ENCODE measurements at places on chromosomes 4 and X.

- no peak for DNase-seq
Measured at GRCh38 chrX:19750783-19751467, 136.5 kb downstream of the SH3KBP1 start.

DNA sequence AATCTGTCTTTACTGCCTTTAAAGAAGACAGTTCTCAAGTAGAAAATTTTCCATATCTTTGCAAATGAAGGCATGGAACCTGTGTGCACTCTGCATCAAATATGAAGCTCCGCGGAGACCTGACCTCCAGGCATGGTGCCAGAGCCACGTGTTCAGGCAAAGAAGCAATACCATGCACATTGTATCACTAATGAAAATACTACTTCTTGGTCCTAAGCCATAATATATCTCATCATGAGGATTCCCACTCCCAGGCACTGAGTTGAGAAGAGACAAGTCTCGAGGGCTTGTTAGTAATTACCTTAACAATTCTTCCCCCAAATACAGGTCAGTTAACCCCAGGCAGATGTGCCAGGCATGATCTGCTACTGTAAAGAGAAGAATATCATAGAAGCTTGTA, 56.7 kb downstream of the PCDH19 start:
- DNase-seq: no peak

DNA sequence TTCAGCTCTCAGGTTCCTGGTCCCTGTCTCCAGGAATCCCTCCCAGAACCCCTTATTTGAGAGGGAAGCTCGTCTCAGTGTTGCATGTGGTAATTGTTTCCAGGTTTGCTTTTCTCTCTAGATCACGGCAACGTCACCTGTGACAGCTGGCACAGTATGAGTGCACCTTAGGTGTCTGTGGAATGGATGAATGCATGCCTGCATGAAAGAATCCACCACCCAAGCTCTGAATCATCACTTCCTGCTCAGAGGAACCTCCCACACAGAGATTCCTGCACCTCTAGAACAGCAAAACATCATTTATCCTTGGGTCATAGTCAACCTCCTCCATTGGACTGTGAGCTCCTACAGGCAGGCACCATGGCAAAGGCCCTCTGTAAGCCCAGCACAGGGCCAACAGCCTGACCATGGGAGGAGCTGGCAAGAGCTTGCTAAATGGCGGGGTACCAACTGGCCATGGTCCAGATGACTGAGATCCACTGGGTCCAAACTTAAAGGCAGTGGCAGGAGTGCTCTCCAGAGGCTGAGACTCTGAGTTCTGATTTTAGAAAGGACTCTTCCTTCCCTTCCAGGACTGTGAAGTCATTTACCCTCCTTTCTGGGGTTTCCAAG, 116.2 kb downstream of the SLC2A9 start:
- DNase-seq: no peak

GRCh38 chr4:3719836-3720235, 46.3 kb upstream of the ADRA2C start:
- no peak for DNase-seq
